ENCODE measurements at places on chromosomes 1 and 21.

DNA sequence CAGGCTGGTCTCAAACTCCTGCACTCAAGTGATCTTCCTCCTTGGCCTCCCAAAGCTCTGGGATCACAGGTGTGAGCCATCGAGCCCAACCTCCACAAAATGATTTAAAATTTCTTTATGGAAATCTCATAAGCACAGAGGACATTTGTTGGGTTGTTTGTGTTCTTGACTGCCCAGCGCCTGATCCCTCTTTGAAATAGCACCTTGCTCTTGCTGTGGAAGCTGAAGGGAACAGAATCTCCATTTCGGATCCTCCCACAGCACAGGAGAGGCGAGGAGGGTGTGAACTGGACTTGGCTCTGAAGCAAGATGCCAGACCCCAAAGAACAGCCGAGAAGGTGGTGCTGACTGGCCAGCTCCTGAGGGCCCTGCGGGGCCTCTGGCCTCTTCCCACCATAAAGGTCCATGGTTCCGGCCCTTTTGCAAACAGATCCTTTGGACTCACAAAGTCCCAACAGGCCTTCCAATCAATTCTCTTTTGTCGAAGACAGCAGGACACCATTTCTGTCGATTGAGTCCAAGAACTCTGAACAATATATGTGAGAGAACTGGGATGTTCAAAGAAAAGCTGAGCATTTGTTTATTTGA lies 45.6 kb upstream of the COA6 start:
- peak; percentile 12 for DNase-seq

GRCh38 chr1:35557118-35557610 lies at the start of gene KIAA0319L:
KIAA0319L (minus strand) TSS chr1:35557403; CDS start chr1:35554491, 2,912 bp downstream.
- no peak for DNase-seq

DNA sequence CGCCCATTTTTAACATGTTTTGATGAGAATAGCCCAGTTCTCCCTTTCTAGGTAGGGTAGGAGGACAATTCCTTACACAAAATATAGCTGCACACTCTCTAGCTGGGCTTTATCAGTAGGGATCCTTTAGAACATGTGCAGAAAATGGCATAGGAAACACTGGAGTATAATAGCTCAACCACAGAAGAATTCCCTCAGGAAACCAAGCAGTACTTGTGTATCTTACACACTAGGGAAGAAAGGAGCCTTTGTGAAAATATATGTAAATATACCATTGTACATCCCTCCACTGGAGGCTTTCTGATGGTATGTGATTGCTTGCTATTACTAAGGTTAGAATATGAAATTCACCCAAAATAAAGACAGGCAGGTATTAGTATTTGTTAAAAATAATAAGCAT lies 153.5 kb downstream of the LRRC40 start:
- DNase-seq, result no peak

DNA sequence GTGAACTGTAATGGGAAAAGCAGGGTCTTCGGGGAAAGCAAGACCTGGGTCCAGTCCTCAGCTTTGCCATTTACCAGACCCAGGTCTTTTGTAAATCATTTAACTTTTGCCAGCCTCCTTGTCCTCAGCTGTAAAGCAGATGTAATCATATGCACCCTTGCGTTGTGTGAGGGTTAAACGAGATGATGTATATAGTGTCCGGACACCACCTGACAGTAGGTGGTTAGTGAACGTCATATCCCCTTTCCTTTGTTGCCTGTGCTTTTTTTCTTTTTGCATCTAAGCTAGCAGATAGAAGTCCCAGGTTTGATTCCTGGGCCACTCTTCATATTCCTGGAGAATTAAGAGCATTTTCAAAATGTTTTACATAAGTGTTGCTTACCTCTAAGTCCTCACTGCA lies 28.5 kb downstream of the IL12RB2 start:
- DNase-seq, result no peak

DNA sequence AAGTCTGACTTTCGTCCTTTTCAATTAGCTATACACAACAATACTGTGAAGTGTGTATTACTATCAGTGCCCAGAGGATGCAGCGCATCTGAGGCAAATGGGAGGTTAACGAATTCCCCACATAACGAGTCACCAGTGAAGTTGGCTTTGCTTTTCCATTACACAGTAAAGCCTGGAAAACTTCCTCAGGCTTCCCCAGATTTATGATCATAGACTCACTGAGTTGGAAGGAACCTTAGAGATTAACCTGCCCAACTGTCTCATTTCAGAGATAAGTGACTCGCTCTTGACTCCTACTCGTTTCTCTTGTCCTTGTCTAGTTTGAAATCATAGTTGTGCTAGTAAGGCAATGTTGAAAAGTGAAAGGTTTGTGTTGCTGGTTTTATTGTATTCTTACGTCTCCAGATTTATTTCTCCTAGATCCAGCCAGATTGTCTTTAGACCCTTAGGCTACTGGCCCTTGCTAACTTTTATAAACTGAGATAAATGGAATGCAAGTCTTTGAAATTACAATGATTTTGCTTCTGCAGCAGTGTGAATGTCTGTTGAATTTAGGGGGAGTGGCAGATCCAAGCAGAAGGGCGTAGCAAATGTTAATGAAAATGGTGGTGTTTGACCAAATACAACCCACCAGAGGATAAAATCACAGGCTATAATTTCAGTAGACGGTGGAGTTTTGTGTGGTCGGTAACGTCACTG lies 17.3 kb downstream of the S1PR1 start:
- DNase-seq, result no peak

DNA sequence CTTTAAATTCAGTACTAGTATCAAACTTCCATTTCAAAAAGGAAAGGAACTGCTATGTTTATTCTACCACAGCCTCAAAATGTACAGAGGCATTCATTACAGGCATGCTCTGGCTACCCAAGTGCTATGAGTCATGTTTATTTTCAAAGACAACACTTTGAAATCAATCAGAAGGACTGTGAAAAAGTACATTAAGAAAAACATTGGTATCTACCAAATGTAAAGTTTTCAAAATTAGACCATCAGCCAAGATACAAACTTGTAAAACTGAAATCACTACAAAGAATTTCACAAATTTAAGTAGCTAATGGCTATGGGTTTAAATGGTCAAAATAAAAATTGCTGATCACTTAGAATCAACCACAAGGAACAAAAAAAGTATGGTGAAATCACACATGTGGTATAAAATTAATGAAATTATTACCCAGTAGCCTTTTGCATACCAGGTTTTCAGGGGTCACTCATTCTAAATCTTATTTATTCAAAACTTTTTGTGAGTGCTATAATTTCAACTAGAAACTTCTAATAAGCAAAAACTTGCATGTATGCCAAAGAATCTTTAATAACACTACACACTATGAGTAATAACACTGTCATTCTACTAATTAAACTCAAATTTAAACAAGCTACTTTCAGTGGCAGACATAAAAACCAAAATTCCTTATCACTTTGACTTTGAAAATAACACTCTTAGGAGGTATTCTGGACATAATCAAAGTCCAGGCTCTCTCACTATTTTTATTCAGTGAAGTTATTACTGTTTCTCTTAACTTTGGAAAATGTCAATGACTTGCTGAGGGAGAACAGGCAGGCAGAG lies 49.2 kb downstream of the ENAH start:
- no peak for DNase-seq

DNA sequence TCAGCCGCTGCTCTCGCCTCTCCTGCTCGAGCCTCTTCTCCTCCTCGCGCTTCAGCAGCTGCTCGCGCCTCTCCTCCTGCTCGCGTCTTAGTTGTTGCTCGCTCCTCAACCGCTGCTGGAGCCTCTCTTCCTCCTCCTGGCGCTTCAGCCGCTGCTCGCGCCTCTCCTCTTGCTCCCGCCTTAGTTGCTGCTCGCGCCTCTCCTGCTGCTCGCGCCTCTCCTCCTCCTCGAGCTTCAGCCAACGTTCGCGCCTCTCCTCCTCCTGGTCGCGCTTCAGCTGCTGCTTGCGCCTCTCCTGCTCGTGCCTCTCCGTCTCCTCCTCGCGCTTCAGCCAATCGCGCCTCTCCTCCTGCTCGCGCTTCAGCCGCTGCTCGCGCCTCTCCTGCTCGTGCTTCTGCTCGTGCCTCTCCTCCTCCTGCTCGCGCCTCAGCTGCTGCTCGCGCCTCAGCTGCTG lies 3.7 kb downstream of the TCHH start:
- DNase-seq, result peak; percentile 72

- DNase-seq, result no peak
Measured at GRCh38 chr1:114003431-114003830, 24.2 kb downstream of the OLFML3 start.

DNA sequence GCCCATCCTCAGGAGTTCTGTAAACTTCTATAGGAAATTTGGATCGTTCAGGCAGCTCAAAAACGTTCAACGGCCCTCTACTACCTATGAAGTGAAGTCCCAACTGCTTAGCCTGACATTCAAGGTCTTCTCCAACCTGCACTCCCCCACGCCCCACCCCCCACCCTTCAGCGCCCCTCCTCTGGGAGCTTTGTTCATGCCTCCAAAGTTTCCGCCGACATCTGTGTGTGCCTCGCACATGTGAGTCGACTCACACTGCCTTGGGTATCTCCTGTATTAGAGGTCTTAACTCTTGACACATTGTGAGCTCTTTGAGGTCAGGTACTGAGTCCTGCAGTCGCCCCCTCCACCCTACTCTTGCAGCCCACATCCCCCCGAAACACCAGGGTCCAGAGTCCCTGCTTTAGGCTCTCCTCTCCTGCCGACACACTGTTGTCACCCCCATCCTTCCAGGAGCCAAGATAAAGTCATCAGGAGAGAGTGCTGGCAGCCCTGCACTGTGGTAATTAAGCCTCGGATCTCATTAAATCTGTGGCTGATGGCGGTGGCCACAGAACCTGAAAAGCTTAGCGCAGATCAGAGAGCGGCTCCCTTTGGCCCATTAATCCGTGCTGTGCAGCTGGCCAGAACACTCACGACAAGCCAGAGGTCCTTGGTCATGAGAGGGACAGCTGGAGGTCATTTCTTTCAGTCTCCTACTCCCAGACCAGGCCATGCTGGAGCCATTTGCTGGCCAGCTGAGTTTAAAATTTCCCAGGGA lies 1.4 kb upstream of the PAFAH2 start:
- no peak for DNase-seq

- no peak for DNase-seq
Measured at GRCh38 chr21:25831300-25831960, 96.7 kb downstream of the GABPA start.

DNA sequence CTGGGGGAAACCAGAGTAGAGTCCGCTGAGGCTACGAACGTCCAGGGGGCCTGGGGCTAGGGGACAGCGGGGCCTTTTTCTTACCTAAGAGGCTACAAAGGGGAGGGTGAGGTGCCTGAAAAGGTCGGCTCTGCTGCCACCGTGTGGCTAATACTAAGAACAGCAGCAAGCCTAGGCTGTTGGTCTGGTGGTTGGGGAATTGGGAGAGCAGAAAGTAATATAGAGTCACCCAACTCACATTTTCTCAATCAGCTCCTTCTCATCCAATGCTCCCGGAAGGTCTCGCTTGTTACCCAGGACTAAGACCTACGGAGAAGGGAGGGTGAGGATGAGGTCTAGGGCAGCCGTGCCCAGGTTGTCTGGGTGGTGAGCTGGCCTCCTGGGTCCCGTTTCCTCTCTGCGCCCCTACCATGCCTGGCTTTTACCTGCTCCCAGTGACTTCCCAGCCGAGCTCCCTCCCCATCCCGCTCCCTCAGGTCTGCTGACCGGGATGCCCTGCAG lies 9.3 kb downstream of the ARL8A start:
- peak; percentile 88 for DNase-seq

DNA sequence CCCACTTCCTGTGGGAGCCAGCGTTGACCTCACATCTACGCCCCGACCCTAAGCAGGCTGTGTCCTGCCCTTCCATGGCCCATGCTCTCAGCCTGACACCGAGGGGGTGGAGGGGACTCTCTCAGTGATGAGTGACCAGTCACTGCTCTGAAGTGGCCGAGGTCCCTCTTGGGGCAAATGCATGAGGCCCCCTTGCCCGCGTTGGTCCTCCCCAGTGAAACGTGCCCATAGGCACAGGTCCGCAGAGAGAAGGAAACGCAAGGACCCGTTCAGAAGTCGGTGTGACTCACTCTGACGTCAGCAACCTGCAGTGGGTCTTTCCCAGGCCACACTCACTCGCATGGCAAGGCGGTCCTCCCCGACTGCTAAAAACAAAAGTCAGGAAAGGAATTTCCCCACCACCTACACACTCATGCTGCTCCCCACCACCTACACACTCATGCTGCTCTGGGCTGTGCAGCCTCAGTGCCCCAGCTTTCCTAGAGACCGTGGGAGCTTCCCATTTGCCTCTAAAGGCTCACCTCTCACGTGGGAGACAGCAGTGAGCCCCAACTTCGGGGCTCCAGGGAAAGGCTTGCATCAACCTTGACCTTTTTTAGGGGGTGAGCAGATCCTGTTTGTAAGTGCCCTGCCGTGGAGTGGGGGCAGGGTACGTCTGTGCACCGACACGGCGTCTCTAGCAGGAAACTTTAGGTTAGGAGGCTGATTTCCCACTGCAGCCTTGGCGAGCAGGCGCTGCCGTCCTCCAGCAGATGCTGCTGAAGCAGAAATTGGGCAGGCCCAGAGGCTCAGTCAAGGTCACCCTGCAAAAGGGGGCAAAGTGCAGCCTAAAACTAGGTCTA lies 11.4 kb downstream of the UBASH3A start:
- peak; percentile 39 for DNase-seq

GRCh38 chr1:98088381-98088780 lies 167.5 kb upstream of the DPYD start:
- DNase-seq, result no peak

DNA sequence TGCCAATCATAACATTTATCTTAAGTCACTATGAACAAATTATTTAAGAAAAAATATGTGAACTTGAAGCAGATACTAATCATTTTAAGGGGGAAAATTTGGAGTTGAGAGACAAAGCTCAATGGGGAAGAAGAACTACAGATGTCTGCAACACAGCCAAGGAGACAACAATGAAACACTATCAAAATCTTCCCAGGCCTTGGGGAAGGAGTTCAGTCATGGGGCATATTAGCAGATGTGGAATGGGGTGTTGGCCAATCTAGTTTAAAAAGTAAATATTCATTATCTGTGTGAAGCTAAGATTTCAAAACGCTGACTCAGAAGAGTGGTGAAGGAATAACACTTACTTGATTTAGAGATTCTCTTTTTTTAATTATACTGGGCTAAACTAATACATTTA lies 671.6 kb upstream of the ZP4 start:
- no peak for DNase-seq

DNA sequence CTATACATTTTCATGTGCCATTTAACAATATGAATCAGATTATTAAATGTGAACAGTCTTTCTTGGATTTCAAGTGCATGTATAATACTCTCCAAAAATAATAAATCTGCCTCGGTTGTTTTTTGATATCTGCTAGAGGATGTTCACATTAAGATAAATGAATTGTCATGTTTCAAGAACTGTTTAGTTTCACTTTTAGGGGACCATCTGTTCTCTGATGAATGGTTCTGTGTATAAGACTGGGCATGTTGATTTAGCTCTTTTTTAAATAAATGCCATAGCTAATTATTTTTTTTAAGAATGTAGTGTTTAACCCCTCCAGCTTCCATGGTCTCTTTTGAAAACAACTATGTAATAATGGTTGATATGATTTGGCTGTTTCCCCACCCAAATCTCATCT lies 1245.1 kb upstream of the ADGRL4 start:
- no peak for DNase-seq

GRCh38 chr1:220914283-220915116 lies 35.3 kb downstream of the HLX start:
- DNase-seq, result no peak

- DNase-seq, result no peak
Measured at GRCh38 chr1:185104083-185104482, 52.7 kb downstream of the TRMT1L start.

- peak; percentile 32 for DNase-seq
Measured at GRCh38 chr1:147077936-147078605, 94.2 kb downstream of the PRKAB2 start.

- DNase-seq, result no peak
Measured at GRCh38 chr21:44601596-44602462, 1.4 kb downstream of the KRTAP10-7 start.

- DNase-seq, result no peak
Measured at GRCh38 chr21:31714741-31715365, 17.1 kb downstream of the SCAF4 start.

GRCh38 chr21:35465741-35466140 lies 416.6 kb upstream of the RUNX1 start:
- no peak for DNase-seq
